ENCODE measurements at places on chromosomes 7 and 10.

GRCh38 chr7:70132852-70133690 lies 534.8 kb downstream of the AUTS2 start:
- no peak for DNase-seq

DNA sequence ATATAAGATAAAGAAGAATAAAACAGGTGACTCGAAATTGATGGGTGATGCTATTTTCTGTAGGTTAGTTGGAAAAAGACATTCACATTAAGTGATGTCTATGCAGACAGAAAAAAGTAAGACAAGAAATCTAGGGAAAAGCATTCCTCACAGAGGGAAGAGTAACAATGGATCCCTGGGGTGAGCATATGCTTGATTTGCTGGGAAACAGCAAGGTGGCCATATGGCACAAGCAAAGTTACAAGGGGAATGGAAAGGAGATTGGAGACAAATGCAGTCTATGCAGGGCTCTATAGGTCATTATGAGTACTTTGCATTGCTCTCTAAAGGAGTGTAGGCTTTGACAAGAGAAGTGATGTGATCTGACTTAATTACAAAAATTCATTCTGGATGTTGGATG lies 90.9 kb upstream of the ZNF804B start:
- no peak for DNase-seq

- DNase-seq: no peak
Observed at GRCh38 chr10:89785095-89785494, 83.7 kb downstream of the KIF20B start.

GRCh38 chr10:71554671-71555070 lies 158.0 kb downstream of the CDH23 start:
- DNase-seq: no peak

GRCh38 chr10:125742465-125742864 lies 23.0 kb downstream of the EDRF1 start:
- DNase-seq: no peak

- no peak for DNase-seq
Observed at GRCh38 chr7:114917211-114917839, 4.6 kb upstream of the MDFIC start.

DNA sequence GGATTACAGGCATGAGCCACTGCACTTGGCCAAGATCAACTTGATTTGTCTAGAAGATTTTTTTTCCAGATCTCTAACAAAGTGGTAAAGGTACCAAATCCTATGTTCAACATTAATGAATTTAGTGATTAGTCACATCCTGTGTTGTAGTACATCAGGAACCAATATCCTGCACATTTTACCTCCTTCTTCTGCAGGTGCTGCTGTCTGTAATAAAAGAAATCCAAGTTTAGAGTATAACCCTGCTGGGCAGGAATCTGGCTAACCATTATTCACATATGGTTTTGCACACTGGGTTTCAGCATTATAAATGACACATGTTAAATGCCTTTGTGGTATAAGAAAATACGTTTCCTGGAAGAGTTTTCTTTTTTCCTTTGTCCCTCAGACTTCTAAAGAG lies 10.8 kb downstream of the PARD3 start:
- no peak for DNase-seq

- no peak for DNase-seq
Observed at GRCh38 chr10:5355594-5356301, 9.0 kb upstream of the UCN3 start.

DNA sequence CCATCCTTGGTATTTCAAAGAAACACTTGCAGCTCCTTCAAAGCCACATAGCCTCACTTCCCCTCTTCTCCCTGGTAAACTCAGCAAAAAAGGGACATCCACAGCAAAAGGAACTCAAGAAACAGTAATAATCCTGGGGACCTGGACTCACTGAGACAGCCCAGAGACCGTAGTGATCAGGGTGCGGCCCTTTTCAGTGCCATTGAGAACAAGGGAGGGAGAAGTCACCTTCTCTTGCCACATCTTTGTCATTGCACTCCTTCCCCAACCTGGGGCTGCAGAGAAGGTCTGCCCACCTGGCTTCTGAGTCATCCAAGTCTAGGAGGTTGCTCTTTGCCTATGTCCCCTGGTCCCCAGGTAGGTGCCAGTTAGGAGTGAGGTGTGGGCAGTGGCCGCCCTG lies 93.9 kb upstream of the SH2B2 start:
- DNase-seq: no peak

GRCh38 chr7:92259610-92260247 lies 14.0 kb downstream of the ANKIB1 start:
- DNase-seq: no peak

- DNase-seq: no peak
Observed at GRCh38 chr10:19046679-19047078, 1.9 kb upstream of the MALRD1 start.

GRCh38 chr7:111198255-111198654 lies 107.3 kb downstream of the LRRN3 start:
- DNase-seq: no peak

DNA sequence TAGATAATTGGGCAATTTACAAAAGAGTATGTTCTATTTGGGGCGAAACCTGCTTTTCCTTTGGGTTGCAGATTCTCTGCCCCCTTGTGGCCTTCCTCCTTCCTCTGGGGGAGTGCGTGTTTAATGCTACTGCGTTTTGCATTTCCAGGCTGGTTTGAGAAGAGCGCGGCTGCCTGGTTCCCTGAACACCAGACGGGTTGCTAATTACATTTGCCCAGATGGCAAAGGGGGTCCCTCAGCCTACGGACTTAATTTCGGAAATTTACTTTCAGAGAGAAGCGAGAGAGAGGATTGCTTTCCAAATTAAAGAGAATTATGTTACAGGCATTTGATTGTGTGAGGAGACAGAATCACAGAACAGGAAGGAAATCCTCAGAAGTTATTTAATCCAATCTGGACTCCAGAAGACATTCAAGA lies 91.9 kb upstream of the JAZF1 start:
- DNase-seq: no peak

DNA sequence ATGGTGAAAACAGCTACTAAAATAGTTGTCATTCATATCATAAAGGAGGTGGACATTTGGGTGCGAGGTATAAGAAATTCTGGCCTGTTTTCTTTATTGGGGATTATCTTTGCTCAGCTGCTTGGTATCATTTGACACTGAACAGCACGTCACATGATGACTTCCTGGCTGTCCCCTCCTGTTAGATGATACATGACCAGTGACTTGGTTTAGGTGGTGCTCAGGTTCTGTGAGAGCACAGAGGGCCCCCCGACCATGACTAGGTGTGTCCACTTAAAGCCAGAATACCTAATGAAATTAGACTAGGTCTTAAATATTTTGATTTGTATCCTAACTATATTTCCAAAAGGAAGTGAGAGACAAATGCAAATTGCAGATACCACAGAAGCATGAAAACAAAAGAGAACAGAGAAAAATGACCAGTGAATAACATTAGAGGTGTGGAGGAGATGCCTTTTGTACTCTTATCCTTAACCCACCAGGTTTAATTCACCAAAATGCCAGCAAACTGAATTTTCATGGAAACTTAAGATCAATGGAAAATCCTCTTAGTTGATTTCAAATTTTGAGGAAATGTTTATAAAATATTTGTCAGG lies 50.6 kb upstream of the GJD4 start:
- DNase-seq: no peak

GRCh38 chr10:101453791-101454718 lies 100.1 kb downstream of the BTRC start:
- no peak for DNase-seq

- no peak for DNase-seq
Observed at GRCh38 chr10:122510326-122510725, 49.0 kb downstream of the HTRA1 start.

DNA sequence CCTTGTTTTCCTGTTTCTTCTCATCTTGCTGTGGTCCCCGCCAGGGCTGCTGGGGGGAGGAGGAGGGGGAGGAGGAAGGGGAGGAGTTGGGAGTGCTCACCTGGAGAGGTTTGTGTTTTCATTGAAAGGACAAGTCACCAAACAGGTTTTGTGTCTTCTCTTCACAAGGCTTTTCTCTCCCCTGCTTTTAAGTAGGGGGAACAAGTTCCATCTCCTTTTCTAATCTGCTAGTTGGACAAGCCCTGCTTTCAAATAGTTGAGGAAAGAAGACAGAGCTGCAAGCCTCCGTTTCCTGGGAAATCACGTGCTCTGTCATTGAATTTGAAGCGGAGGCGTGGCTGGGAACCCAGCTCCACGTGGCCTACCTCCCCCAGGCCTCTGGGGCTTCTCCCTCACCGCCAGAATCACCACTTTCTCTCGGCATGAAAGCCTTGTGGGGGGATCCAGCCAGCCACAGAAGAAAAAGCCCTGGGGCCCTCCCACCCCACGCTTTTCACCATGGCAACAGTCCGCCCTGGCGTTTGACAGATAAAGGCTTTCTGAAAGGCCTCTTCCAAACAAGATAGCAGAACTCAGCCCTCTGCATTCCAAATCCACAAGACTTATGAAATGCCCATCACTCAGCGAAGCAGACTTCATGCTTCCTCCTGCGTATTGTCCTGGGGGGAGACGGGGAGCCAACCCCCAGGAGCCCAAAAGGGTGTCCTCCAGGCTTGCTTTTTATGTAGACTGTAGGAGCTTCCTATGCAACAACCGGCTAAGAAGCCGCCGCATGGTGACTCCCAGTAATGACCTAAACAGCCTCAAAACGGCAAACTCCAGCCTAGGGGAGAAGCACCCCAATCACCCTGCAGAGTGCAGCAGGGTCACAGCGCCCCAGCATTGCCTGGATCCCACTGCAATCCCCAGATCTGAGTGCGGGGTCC lies 51.7 kb downstream of the PROSER2 start:
- peak; percentile 77 for DNase-seq

DNA sequence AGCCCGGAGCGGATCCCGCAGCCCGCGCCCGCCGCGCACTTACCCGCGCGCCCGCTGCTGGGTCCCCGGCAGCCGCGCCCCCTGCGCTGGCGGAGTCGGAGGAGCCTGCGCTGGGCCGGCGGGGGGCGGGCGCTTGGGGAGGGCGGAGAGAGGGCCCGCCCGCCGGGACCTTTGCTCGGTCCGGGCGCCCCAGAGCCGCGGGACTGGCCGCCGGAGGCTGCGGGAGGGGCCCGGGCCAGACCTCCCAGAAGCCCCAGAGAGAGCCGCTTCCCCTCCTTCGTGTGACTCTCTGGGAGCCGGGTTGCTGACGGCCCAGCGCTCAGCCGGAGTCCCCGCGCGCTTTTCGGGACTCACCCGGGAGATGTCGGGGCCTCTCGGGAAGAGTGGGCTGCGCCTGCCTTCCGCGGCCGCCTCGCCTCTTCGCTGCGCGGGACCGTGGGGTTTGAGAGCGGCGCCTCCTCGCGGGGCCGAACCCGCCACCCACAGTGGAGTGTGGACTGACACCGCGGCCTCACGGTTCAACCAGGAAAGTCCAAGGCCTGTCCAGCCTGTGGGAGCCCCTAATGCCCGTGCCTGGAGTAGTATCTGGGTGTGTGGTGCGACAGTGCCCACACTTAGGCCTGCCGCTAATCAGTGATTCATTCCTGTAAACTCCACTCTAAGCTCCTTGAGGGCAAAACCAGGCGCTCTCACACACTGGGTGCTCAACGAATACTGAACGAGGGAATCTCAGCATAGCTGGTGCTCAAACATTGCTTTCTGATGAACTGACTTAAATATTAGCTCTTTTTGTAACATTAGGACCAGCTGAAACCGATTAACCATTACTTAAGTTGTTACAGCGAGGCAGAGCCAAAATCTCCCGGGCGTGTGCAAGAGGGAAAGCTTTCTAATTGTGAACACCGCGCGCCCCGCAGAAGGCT lies at the start of gene GSDME:
TSS of gene GSDME (minus strand) at position 112 of the 923 bp plus-strand sequence. CDS start 7,690 bp downstream, outside the sequence.
- no peak for DNase-seq

GRCh38 chr7:100799037-100799896 lies 28.1 kb downstream of the EPHB4 start:
- DNase-seq: peak; percentile 55

DNA sequence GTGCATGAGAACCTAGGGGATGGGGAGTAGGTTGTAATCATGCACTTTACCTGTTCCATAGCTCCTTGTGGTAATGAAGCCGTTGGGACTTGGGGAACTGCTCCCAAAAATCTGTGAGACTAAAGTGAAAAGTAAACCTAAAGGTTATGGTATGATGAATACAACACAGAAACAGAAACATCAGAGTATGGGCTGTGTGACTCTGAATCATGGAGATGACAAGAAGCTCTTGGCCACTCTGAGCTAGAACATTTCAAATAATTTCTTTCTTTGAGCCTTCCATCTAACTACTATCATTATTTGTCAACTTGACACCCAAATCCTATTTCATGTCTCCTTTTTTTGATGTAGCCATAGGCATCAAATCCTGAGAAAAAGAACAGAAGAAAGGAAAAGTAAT lies 2.9 kb downstream of the CLEC5A start:
- no peak for DNase-seq

DNA sequence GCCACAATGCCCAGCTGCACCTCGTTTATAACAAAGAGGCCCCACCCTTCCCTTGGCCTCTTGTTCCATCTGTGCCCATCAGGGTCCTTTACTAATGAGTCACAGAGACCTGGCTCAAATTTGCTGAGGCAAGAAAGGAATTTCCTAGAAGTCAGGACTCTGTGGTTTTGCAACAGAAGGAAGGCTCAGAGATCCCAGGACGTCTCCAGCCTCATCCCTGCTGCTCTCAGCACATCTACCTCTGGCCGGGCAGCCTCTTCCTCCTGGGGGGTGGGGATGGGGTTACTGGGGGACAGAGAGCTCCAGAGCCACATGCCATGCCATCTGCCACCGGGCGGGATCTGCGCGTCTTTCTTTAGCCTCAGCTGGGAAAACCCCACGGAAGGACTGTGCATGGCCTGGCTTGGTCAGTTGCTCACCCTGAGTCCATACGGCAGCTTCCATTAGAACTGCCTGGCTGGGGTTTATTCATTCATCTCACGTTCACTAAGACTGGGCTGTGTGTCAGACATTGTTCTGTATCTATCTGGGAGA lies 41.9 kb upstream of the PSMG3 start:
- no peak for DNase-seq

DNA sequence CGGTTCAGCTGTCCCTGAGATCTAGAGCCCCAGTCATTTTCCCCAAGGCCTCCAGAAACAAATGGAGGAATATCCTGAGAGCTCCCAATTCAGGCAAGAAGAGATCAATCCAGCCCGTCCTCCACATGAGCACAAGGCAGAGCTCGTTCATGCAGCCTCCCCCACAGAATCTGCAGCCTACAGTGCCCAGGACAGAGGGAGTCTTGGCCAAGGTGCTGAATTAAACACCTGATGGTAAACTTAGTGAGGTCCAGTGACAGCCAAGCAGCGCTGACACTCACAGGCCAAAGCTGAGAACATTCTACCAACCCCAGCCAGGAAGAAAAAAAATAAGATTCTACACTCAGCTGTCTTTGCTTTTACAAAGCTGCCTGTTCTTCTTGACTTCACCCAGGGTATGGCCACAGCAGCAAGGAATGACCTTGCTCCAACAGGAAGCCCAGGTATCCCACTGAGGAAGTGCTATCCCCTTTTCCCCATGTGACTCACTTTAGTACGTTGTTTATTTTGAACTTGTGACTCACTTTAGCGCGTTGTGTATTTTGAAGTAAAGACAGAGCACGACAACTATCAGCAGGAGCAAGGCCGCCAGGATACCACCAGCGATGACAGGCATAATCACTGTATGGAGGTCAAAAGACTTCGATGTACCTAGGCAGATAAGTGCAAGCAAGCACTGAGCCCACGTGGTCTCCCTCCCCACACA lies 4.4 kb upstream of the CUZD1 start:
- DNase-seq: no peak

- no peak for DNase-seq
Observed at GRCh38 chr10:58631715-58632114, 119.0 kb downstream of the BICC1 start.

- no peak for DNase-seq
Observed at GRCh38 chr7:96169439-96169838, 152.5 kb downstream of the SLC25A13 start.

- DNase-seq: no peak
Observed at GRCh38 chr10:25117757-25118156, 57.0 kb upstream of the GPR158 start.

GRCh38 chr7:129782818-129783583 lies 169.8 kb downstream of the UBE2H start:
- DNase-seq: no peak

GRCh38 chr7:74002474-74003017 lies 25.4 kb upstream of the ELN start:
- DNase-seq: no peak
